ENCODE measurements at places on chromosomes 7 and 10.

DNA sequence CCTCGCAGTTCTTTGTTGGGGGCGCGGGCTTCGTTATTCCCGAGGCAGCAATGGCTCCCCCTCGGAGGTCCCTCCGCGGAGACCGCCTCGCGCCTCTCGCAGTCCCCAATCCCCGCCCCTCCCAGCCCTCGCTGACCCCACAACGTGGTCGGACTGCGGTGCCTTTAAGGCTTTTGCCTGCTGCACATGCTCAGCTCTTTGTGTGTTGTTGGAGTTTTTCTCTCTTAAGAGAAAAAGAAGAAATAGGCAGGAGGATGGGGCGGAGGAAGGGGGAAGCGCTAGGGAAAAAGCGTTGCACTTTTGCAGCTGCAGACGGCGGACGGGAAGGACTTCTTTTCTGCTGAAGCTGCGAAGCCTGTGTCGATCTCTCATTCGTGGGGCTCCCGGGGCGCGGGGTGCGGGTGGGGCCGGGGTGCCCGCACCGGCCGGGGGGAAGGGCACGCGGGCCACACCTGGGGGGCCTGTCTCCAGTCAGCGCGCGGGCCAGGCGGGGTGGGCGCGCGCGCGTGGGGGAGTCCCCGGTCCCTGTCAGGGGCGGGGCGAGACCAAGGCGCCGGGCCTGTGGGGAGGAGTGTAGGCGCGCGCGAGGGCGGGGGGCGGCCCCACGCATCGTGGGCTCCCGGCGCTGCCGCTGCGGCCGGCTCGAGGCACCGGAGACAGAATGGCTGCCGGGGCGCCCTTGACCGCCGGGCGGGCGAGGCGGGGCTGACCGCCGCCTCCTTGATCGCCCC is 445 bp upstream of the ATRNL1 start:
- no peak overlapping the region for H3K27ac ChIP-seq
- no peaks in the 10 kb centered on the region for H3K27me3 ChIP-seq
- no peaks in the 10 kb centered on the region for H3K36me3 ChIP-seq
- H3K4me3 ChIP-seq = peak overlapping the region; percentile 54

- DNase-seq = no peak
- no peak overlapping the region for H3K4me3 ChIP-seq
- H3K27me3 ChIP-seq = no peaks in the 10 kb centered on the region
- H3K27ac ChIP-seq = no peak overlapping the region
- no peaks in the 10 kb centered on the region for H3K4me1 ChIP-seq
Observed at GRCh38 chr10:87976101-87976743, 112.8 kb downstream of the PTEN start.

GRCh38 chr10:119415121-119415520 is 127.4 kb downstream of the RGS10 start:
- no peak overlapping the region for H3K4me3 ChIP-seq
- no peak for DNase-seq
- H3K27me3 ChIP-seq = no peaks in the 10 kb centered on the region
- peak overlapping the region; percentile 52 for H3K27ac ChIP-seq

DNA sequence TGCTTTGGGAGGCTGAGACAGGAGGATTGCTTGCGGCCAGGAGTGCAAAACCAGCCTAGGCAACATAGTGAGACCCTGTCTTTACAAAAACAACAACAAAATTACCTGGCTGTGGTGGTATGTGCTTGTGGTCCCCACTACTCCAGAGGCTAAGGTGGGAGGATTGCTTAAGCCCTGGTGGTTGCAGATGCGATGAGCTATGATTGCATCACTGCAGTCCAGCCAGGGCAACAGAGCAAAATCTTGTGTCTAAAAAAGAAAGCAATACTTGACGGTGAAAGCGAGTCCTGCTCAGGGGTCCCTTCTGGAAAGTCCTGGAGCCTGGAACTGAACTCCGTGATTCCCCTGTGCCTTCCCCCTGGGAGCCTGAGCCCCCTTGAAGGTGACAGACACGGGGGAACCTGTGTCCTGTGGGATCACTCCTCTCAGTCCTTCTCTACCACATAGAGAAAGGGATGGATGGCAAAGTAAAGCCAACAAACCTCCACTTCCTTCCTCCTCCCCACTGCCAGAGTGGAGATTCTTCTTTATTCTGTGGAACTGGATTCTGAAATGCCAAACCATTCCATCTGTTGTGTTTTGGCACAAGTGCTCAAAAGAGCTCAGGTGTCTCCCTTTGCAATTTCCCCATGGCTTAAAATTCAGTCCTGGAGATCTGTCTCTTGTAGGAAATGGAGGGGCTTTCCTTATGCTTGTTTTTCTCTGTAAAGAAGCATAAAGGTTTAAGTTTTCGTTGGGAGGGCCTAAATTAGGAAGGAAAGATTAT is 50.6 kb downstream of the KIAA1217 start:
- H3K4me3 ChIP-seq = no peak overlapping the region
- no peaks in the 10 kb centered on the region for H3K27me3 ChIP-seq
- H3K27ac ChIP-seq = no peak overlapping the region

DNA sequence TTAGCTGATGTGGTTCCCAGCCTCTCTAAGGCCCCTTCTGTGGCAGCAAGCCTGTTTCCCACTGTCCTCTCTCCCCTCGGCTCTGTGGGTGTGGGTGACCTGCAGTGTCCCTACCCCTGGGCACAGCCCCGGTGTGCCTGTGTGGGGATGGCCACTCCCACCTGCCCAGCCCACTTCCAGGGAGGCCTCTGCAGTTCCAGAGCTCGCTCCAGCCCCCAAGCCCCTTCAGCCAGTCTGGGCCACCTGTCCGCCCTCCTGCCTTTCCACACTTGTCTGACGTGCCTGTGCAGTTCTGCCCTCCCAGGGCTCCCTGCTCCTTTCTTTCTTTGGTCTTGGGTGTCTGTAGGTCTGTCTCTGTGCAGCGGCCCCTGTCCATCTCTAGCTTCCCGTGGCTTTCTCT is 127.0 kb upstream of the PPIF start:
- no peaks in the 10 kb centered on the region for H3K27me3 ChIP-seq
- peak overlapping the region; percentile 16 for H3K27ac ChIP-seq
- DNase-seq = no peak
- peaks cover 36% of the 10 kb centered on the region for H3K36me3 ChIP-seq
- no peak overlapping the region for H3K4me3 ChIP-seq
